Esophagus (tissue), 2 donors: ENCODE measurements at places on chromosomes 1 and 21. TPM values are rescaled to one million over a fixed set of nuclear protein-coding genes. Genes with fewer than 3 reads are reported as not detected.

Gene NOS1AP
- polyA plus RNA-seq = 0.53 TPM

Gene MARK1
- 3.4 TPM for polyA plus RNA-seq

Gene RGS16
- polyA plus RNA-seq = 1.5 TPM

Gene TRIM46
- polyA plus RNA-seq = 0.47 TPM

Gene OPTC
- not detected for polyA plus RNA-seq

Gene PIGR
- 0.24 TPM for polyA plus RNA-seq
